ENCODE measurements at places on chromosomes 6 and 20. TPM values are rescaled to one million over a fixed set of nuclear protein-coding genes. Genes with fewer than 3 reads are reported as not detected.

GRCh38 chr6:3569816-3570215 is 113.0 kb upstream of the SLC22A23 start:
- no peak for DNase-seq

DNA sequence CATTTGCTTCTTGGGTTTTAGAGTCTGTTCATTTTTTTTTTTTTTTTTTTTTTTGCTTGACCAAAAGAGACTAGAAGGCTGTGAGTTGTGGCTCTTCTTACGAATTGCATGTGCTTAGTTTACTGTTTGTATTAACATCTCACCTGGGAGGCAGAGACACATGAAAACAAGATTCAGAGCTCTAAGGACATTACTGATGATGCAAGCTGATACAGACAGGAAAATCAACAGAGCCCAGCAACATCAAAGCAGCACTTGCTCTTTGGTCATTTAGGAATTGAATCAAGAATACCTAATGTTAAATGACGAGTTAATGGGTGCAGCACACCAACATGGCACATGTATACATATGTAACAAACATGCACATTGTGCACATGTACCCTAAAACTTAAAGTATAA is 55.7 kb upstream of the HS3ST5 start:
- DNase-seq, result no peak

The TBPL1 gene
- 54.6 TPM for total RNA-seq

- no peak for DNase-seq
Observed at GRCh38 chr6:133017581-133017980, 203.2 kb downstream of the RPS12 start.

DNA sequence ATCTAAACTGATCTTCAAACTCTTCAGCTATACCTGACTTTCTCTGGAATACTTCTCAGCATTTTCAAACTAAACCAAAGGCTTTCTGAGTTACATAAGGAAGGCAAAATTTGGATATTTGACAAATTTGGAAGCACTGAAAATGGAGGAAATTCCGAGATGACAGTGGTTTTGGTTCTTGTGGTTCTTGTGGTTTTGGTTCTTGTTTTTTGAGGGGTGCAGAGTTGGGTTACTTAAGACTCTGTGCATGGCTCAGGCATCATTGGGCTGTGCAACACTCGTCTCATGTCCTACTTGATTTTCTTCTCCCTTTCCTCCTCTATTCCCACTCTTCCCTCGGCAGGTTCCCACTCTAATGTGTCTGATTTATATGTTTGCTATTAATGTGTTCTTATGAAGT is 78.0 kb downstream of the SLC22A3 start:
- DNase-seq, result no peak

The MKKS gene
- 46.0 TPM for total RNA-seq

- no peak for DNase-seq
Observed at GRCh38 chr6:33802186-33802958, 1.4 kb downstream of the MLN start.

DNA sequence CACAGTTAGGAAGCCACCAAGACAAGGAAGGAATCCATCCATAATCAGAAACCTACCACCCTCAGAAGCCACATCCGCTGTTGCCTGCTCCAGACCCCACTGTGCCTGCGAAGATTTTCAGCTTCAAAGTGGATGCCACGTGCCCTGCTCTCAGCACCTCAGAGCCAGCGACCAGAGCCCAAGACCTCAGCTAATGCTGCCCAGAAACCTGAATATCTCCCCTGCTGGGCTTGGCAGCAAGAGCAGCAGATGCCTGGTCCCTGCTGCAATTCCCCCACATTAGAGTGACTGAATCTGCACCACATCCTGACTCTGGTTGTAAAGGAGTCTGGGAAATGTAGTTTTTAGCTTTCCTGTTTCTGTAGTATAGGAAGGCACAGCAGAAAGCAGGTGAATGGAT is 10.7 kb upstream of the ULBP3 start:
- no peak for DNase-seq

All from dorsolateral prefrontal cortex (tissue), 122 donors.